NCI-H187 treated with DMSO at 0.1 percent for 48 hours (cell line): ENCODE measurements at places on chromosomes 13 and 19.

GRCh38 chr19:8665468-8666213 lies 33.0 kb downstream of the ACTL9 start:
- no peak for DNase-seq

GRCh38 chr19:34274827-34275625 lies 20.7 kb downstream of the GARRE1 start:
- DNase-seq, result no peak

GRCh38 chr13:95335667-95336066 lies 34.4 kb upstream of the ABCC4 start:
- DNase-seq, result no peak

- no peak for DNase-seq
Measured at GRCh38 chr13:91714855-91715254, 316.4 kb downstream of the GPC5 start.
